Panc1 (cell line): ENCODE measurements at places on chromosomes 1 and 21.

GRCh38 chr1:150576367-150576711, 3.1 kb downstream of the MCL1 start:
- no peak for DNase-seq

- DNase-seq, result no peak
These were observed 46.8 kb downstream of the USP24 start for GRCh38 chr1:55168353-55168752.

DNA sequence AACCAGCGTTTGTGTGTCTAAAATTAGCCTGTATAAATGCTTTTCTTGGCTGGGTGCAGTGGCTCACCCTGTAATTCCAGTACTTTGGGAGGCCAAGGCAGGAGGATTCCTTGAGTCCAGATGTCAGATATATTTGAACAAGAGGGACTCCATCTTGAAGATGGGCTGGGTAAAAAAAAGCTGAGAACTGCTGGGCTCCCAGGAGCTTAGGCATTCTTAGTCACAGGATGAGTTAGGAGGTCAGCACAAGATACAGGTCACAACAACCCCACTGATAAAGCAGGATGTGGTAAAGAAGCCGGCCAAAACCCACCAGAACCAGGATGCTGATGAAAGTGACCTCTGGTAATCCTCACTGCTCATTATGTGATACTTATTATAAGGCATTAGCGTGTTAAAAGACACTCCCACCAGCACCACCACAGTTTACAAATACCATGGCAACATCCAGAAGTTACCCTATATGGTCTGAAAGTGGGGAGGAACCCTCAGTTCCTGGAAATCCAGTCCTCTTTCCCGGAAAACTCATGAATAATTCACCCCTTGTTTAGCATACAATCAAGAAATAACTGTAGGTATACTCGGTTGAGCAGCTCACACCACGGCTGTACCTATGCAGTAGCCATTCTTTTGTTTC, 36.2 kb upstream of the ZNF496 start:
- DNase-seq, result no peak

DNA sequence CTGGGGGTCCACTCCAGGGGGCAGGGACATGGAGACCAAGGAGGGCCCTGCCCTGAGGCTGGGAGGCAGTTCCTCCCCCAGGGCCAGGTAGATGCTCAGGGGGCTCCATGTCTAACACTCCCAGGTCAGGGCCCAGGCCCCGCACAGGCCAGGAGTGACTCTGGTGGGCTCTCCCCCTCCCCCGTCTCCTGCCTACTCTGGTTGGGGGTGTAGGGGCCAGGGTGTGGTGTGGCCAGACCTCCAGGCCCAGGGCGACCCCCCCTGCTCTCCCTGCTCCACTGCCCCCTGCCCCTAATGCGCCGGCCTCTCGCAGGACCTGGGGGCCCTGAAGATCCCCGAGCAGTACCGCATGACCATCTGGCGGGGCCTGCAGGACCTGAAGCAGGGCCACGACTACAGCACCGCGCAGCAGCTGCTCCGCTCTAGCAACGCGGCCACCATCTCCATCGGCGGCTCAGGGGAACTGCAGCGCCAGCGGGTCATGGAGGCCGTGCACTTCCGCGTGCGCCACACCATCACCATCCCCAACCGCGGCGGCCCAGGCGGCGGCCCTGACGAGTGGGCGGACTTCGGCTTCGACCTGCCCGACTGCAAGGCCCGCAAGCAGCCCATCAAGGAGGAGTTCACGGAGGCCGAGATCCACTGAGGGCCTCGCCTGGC, 19.7 kb upstream of the CCDC27 start:
- DNase-seq, result no peak
